ENCODE measurements at places on chromosomes 12 and 14.
A peak's percentile ranks its signal among the peaks of the same experiment; 100 is the strongest.

DNA sequence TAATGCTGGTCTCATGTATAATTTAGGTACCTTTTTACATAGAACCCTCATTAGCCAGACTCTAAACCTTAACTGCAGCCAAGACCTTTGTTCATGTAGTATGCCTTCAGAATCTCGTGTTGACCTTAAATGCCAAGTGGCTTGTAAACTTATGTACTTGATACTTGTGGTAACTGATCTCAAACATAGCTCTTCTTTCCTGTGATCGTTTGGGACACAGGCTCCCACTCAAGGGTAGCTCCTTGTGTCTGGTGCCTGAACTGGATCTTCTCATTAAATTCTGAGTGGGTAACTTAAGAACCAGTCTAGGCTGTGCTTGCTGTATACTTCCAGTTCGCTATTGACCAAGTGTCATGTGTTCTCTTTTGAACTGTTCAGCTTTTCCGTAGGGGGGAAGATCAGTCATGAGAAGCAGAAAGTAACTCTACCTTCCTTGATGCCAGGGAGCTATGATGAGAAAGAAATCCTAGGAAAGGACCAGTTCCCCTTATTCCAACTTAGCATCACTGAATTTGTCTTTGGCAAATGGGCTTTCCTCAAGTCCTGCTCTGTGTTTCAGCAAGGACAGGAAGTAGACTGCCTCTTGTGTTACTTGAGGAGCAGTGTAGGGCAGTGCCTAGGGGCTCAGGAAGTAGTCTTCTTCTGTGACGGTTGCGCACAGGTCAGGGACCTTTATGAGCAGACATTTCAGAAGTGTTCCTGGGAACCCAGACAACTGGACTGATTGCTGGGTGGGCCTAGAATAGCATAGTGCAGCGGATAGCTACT, 2.5 kb downstream of the LGALS3 start:
- peaks cover 40% of the 10 kb centered on the region for H3K36me3 ChIP-seq
- DNase-seq = no peak
- H3K4me1 ChIP-seq = peaks cover 38% of the 10 kb centered on the region
- peak overlapping the region; percentile 12 for H3K4me3 ChIP-seq
- H3K27me3 ChIP-seq = peaks cover 8% of the 10 kb centered on the region
- H3K27ac ChIP-seq = peak overlapping the region; percentile 50

DNA sequence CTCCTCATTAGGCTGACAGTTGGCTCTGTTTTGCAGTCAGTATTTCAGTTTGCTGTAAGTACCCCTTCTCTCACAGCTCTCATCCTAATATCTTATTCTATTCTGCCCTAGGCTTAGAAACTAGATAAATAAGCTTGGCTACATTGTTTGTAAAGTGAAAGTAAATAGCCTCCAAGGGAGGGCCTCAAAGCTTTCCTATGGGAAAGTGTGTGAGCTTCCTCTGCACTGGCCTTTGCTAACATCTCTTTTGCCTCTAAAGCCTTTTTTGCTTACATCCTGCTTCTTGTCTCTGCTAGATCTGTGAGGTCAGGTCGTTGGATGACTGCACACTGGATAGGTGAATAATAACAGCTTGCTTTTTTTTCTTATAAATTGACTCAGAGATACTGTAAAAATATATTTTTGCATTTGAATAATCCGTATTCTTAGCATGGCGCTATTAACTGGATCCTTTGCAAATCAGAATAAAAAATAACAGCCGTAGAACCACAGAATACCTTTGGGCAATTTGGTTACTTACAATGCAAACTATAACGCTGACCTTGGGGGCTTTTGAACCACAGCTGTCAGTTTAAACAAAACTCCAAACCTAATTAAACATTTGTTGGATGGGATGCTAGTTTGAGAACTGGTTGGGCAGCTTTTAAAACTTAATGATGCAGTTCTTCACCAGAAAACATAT, 55.1 kb downstream of the TTC6 start:
- H3K27me3 ChIP-seq = no peaks in the 10 kb centered on the region
- H3K4me1 ChIP-seq = no peaks in the 10 kb centered on the region
- no peak overlapping the region for H3K4me3 ChIP-seq
- no peaks in the 10 kb centered on the region for H3K36me3 ChIP-seq
- no peak overlapping the region for H3K27ac ChIP-seq
- no peak for DNase-seq

DNA sequence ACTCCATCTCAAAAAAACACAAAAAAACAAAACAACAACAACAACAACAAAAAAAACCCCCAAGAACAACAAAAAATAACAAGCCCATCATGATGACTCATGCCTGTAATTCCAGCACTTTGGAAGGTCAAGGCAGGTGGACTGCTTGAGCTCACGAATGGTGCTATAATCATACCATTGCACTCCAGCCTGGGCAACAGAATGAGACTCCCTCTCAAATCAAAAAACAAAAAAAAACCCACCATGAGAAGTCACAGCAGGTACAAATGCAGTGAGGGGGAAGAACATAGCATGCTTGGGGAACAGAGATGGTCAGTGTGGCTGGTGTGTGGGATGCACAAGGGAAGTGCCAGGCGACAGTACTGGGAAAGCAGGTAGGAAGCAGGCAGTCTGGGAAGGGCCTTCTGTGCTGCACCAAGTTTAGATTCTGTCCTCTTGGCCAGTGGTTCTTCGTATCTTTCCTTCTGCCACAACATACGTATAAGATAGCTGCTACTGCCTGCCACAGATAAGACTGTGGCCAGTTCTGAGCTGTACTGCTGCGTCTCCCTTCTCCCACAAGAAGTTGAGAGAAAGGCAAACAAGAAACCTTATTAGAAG, 28.0 kb downstream of the ATG14 start:
- no peaks in the 10 kb centered on the region for H3K27me3 ChIP-seq
- H3K27ac ChIP-seq = no peak overlapping the region
- peaks cover 33% of the 10 kb centered on the region for H3K4me1 ChIP-seq
- peaks cover 39% of the 10 kb centered on the region for H3K36me3 ChIP-seq
- no peak for DNase-seq

DNA sequence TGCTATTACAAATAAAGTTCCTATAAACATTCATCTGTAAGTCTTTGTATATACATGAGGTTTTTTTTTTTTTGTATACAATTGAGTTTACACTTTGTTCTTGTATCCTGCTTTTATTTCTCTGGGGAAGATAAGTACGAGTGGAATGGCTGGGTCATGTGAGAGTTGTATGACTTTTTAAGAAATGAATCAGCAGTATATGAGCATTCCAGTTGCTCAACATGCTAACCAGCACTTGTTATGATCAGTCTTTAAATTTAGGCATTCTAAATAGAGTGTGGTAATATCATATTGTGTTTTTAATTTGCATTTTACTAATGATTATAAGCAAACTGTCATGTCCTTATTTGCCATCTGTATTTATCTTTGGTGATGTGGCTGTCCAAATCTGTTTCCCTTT, 44.7 kb upstream of the AMIGO2 start:
- H3K4me3 ChIP-seq = no peak overlapping the region
- H3K4me1 ChIP-seq = peaks cover 6% of the 10 kb centered on the region
- DNase-seq = no peak
- peaks cover 12% of the 10 kb centered on the region for H3K36me3 ChIP-seq
- no peaks in the 10 kb centered on the region for H3K27me3 ChIP-seq
- H3K27ac ChIP-seq = no peak overlapping the region

- no peak overlapping the region for H3K27ac ChIP-seq
- H3K4me1 ChIP-seq = no peaks in the 10 kb centered on the region
- H3K27me3 ChIP-seq = peaks cover 11% of the 10 kb centered on the region
- H3K4me3 ChIP-seq = no peak overlapping the region
These were observed 177.9 kb upstream of the PRMT8 start for GRCh38 chr12:3313066-3313465.

- H3K36me3 ChIP-seq = peaks cover 4% of the 10 kb centered on the region
- peaks cover 59% of the 10 kb centered on the region for H3K4me1 ChIP-seq
- H3K27ac ChIP-seq = no peak overlapping the region
- no peak overlapping the region for H3K4me3 ChIP-seq
- DNase-seq = no peak
These were observed 21.0 kb upstream of the EMP1 start for GRCh38 chr12:13175499-13175898.

GRCh38 chr14:28308734-28309133, 457.9 kb upstream of the FOXG1 start:
- no peak overlapping the region for H3K27ac ChIP-seq
- no peaks in the 10 kb centered on the region for H3K36me3 ChIP-seq
- no peak for DNase-seq
- H3K4me3 ChIP-seq = no peak overlapping the region
- no peaks in the 10 kb centered on the region for H3K4me1 ChIP-seq

DNA sequence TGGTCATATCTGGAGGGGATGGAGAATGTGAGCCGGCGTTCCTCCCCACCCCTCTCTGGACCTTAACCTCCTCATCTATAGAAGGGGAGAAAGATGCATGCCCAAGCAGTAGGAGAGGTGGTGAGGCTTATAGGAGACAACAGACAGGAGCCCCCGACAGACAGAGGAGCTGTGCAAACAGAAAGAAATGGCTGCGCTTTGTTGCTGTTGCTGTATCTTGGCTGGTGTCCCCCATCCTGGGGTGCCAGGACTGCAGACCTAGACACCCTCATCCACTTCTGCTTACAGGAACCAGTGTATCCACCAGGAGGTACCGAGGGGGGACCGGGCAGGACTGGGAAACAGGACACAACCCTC, 397 bp downstream of the SERPINA1 start:
- H3K36me3 ChIP-seq = no peaks in the 10 kb centered on the region
- H3K4me3 ChIP-seq = no peak overlapping the region
- no peak for DNase-seq
- peaks cover 18% of the 10 kb centered on the region for H3K4me1 ChIP-seq
- no peak overlapping the region for H3K27ac ChIP-seq

GRCh38 chr14:50924843-50925242, 19.4 kb downstream of the PYGL start:
- no peaks in the 10 kb centered on the region for H3K4me1 ChIP-seq
- no peak for DNase-seq
- H3K27me3 ChIP-seq = peaks cover 10% of the 10 kb centered on the region
- no peak overlapping the region for H3K27ac ChIP-seq

- H3K27ac ChIP-seq = no peak overlapping the region
- peaks cover 8% of the 10 kb centered on the region for H3K36me3 ChIP-seq
- no peaks in the 10 kb centered on the region for H3K27me3 ChIP-seq
- no peak overlapping the region for H3K4me3 ChIP-seq
- peaks cover 6% of the 10 kb centered on the region for H3K4me1 ChIP-seq
- no peak for DNase-seq
These were observed 106.7 kb downstream of the AEBP2 start for GRCh38 chr12:19546027-19546426.

DNA sequence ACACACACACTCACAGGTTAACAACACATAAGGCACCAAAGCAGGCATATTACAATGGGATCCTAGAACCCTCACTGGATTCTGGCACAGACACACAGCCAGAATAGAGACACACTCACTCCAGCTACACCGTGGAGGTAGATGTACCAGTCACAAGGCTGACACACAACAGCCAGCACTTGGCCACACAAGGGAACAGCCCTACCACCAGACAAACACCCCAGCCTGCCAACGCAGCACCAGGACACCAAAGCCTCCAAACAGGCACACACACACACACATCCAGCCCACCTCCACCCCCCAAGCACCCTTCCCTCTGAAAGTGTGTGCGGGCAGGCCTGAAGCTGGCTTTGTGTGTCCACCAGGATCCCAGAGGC, 10.9 kb upstream of the ITGB7 start:
- H3K36me3 ChIP-seq = peaks cover 55% of the 10 kb centered on the region
- H3K4me3 ChIP-seq = peak overlapping the region; percentile 81
- H3K4me1 ChIP-seq = peaks cover 82% of the 10 kb centered on the region
- no peak for DNase-seq

DNA sequence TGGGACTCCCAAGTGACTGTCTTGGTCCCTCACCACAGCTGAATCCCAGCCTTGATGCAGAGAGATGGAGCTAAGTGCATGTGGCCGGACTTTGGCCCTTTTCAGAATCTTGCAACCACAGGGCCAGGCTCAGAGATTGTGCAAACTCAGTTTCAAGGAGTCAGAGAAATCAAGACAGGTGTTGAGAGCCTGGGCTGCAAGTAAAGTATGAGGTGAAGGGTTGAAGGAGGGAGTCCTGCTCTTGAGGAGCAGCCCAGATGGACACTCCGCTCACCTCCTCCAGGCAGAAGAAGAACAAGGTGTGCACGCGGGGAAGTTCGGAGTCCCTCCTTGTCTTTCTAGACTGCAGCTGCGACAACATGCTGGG, 6.3 kb upstream of the BMP4 start:
- H3K4me1 ChIP-seq = peaks cover 3% of the 10 kb centered on the region
- H3K36me3 ChIP-seq = peaks cover 2% of the 10 kb centered on the region
- peaks cover 54% of the 10 kb centered on the region for H3K27me3 ChIP-seq
- DNase-seq = no peak
- H3K4me3 ChIP-seq = no peak overlapping the region

- H3K4me1 ChIP-seq = peaks cover 76% of the 10 kb centered on the region
- H3K36me3 ChIP-seq = peaks cover 21% of the 10 kb centered on the region
- no peaks in the 10 kb centered on the region for H3K27me3 ChIP-seq
- H3K4me3 ChIP-seq = peak overlapping the region; percentile 79
- peak overlapping the region; percentile 94 for H3K27ac ChIP-seq
- peak; percentile 43 for DNase-seq
These were observed 36.3 kb downstream of the LIMA1 start for GRCh38 chr12:50246873-50247612.

All from activated CD4-positive, alpha-beta memory T cell treated with anti-CD3 and anti-CD28 coated beads, Interleukin-2, amount 10 ng/mL, durations not matched to agents 7 days and 5 days (primary cell).